ENCODE measurements at places on chromosomes 13 and 19.

DNA sequence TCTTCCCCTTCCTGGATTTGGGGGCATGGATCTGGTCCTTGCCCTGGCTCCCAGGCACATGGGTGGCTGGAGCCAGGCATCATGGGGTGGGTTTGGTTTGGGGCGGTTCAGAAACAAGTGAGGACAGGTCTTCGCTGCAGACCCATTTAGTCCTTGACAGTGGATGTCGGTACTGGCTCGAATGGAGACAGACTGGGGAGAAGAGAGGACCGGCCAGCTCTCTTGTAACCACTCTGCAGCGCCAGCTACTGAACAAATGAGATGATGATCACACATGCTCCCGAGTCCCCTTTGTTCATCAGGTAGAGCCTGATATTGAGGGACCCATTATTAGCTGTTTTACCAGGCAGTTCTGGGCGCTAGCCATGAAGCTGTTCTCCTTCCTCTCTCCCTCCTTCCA lies 64.5 kb downstream of the CHST8 start:
- no peak for DNase-seq

DNA sequence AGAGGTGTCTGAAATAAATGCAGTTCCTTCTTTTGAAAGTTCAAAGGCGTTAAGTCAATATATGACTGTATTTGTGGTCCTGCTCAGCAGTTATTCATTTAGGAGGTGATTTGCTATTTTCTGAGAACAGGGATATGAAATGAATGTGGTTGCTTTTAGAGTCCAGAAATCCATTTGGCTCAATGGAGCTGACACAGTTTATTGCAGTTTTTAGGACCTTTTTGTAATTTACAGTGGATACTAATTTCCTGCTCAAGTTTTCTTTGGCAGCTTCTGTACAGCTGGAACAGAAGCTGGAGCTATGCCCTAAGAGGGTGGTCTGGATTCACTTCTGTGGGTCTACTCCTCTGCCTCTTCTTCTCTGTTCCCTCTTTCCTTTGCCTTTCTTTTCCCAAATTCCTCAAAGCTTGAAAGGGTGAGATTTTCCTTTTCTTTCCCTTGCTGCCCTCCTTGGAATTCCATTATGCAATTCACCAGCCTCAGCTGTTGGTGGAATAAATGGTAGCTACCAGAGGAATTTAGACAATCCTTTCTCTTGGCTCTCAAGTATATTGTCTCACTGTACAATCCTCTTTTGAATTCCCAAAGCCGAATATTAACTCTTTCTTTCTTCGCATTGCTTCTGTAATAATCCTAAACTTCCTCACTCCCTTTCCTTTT lies 39.9 kb downstream of the ITGBL1 start:
- DNase-seq = peak; percentile 47

DNA sequence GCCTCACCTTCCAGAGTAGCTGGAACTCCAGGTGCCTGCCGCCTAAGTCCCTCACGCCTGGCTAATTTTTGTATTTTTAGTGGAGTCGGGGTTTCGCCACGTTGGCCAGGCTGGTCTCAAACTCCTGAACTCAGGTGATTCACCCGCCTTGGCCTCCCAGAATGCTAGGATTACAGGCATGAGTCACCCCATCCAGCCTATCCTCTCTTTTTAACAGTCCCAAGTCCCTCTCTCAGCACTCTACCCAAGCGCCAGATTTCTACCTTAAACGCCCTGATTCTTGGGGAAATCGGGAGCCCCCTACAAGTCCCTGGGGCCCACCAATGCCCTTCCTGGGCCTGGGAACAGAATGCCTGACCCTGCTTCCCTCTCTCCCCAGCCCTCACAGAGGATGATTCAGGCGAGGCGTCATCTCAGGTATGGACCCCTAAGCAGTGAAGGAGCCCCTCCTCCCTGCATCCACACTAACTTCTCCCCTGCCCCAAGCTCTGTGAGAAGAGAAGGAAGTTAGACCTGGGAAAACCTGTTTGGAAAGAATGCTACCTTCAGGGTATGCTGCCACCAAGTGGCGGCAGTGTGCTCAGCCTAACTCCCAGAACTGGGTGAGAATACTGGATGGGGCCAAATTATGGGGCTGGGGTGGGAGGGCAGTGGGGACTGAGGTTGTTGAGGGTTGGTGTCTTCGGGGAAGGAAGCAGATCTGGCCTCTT lies 20.8 kb upstream of the EBI3 start:
- DNase-seq = peak; percentile 17

DNA sequence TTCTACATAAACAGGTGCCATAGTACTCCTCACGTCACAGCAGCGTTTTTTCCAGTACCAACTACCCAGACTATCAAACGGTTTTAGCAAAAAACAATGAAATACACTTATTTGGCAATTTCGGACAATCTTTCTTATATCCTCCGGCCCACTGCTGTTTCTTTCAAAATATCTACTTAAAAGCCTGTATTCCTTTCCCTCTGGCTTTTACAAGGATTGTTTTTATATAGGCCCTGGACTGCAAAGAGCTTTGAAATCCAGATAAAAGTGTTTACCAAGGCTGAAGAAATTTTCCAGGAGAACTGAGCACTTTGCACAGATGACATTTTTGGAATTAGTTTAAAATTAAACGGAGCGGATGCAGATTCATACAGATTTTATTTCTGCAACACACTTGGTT lies 255.9 kb upstream of the STARD13 start:
- DNase-seq = no peak

DNA sequence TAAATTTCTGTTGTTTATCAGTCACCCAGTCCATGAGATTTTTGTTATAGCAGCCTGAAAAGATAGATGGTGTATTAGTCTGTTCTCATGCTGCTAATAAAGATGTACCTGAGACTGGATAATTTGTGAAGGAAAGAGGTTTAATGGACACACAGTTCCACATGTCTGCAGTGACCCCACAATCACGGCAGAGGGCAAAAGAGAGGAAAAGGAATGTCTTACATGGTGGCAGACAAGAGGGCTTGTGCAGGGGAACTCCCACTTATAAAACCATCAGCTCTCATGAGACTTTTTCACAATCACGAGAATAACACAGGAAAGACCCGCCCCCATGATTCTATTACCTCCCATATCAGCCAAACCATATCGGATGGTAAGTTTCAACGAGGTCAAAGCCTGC lies 309.2 kb downstream of the LIG4 start:
- no peak for DNase-seq

- no peak for DNase-seq
These were observed 211.8 kb downstream of the UQCRFS1 start for GRCh38 chr19:29001141-29001581.

DNA sequence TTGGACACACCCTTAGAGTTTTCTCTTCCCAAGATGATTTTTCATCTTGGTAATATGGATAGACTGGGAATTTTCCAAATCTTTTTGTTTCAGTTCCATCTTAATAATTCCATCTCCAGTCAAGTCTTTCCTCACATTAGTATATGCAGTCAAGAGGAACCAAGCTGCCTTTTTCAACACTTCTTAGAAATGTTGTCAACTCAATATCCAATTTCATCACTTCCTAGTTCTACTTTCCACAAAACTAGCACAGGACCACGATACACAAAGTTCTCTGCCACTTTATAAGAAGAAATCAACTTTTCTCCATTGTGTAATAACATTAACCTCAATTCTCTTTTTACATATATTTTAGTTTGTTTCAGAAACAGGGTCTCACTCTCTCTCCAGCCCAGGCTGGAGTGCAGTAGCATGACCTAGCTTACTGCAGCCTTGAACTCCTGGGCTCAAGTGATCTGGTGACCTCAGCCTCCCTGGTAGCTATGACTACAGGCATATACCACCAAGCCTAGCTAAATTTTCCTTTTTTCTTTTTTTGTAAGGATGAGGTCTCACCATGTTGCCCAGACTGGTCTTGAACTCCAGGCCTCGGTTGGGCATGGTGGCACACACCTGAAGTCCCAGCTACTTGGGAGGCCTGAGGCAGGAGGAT lies 15.5 kb downstream of the ZNF443 start:
- no peak for DNase-seq

DNA sequence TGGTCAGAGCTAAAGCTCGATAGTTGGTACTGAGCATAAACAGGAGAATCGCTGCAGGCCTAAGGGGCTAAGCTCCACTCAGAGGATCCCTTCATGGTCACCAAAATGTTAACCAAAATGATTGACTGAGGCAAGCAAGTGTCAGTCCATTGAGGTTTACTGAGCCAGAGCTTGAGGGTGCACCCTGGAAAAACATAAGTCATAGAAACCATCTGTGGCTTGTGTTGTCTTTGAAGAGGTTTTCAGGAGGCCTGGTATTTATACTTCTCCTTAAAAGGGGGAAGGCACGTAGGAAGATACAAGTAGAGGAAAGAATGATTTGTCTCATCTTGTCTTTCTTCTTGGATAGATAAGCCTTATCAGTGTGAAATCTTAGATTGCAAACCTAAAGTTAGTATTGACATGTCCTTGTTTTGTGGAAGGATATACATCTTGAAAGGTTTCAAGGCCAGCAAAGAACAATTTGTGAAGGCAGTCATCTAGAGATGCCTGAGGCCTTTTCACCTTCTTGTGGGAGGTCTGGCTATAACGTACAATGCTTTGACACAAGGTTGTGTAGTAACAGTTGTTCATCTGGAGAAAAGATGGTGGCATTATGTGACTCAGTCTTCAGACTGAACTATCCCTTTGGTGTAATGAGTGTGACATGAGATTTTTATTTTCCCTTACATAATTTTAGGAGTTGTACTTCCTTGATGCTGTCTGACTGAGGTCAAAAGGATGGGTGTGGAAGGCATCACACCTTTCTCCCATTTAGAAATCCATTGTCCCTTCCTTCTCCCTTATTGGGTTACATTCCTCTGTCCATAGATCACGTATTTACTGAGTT lies 14.7 kb upstream of the CEACAM6 start:
- DNase-seq = no peak

DNA sequence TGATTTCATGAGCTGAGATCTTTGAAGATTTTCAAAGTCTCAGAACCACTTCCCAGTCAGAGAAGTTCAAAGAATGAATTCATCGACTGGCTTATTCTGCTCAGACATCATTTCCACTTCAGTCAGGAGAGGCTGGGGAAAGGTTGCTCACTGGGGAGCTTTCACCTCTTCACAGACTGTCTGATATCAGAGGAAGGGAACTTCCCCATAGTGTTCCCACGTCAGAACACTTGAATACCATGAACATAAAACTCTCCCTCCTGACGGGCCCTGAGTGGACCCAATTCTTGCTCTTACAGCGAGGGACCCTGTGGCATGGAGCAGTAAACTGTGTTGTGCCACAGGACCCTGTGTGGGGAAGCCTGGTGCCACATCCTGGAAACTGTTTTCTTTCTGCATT lies 492.6 kb downstream of the COG6 start:
- DNase-seq = no peak

DNA sequence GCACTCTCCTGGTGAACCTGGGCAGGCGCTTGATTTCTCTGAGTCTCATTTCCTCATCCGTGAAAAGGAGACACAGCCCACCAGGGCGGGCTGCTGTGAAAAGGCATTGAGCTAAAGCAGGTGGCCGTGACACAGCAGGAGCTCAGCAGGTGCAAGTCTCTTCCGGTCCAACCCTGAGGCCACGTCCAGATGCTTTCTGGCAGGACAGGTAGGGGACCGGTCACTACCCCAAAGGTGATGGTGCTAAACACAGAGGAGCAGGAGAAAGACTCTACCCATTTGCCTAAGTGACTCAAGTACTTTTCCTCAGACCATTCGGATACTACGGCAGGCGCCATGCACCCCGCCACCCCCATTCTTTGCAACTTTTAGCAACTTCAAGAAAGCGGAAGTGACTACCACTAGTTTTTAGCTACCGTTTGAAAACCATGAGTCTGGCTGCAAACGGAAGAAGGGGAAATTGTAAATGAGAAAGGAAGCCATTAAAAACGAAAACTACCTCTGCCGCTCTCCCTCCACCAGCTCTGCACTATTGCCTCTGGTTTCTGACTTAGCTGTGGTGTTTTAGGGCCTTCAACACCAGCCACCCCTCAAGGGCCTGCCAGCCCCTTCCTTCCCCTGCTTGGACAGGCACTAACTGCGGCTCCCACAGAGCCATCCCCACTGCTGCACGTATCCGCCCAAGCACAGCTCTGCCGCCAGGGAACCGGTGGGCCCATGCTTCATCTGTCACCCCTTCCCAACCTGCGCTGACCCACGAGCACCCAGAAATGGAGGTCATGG lies 4.8 kb downstream of the PPP6R1 start:
- DNase-seq = no peak

- DNase-seq = peak; percentile 58
These were observed 7.5 kb downstream of the PLA2G4C start for GRCh38 chr19:48102870-48103751.
